ENCODE measurements at places on chromosomes 6 and 20. TPM values are rescaled to one million over a fixed set of nuclear protein-coding genes. Genes with fewer than 3 reads are reported as not detected.

Gene TIAM2
- 3.3 TPM for total RNA-seq

- no peak for DNase-seq
- no peaks in the 10 kb centered on the region for H3K36me3 ChIP-seq
- H3K27ac ChIP-seq = no peak overlapping the region
- no peaks in the 10 kb centered on the region for H3K4me1 ChIP-seq
Observed at GRCh38 chr6:97668716-97669115, 385.7 kb upstream of the MMS22L start.

DNA sequence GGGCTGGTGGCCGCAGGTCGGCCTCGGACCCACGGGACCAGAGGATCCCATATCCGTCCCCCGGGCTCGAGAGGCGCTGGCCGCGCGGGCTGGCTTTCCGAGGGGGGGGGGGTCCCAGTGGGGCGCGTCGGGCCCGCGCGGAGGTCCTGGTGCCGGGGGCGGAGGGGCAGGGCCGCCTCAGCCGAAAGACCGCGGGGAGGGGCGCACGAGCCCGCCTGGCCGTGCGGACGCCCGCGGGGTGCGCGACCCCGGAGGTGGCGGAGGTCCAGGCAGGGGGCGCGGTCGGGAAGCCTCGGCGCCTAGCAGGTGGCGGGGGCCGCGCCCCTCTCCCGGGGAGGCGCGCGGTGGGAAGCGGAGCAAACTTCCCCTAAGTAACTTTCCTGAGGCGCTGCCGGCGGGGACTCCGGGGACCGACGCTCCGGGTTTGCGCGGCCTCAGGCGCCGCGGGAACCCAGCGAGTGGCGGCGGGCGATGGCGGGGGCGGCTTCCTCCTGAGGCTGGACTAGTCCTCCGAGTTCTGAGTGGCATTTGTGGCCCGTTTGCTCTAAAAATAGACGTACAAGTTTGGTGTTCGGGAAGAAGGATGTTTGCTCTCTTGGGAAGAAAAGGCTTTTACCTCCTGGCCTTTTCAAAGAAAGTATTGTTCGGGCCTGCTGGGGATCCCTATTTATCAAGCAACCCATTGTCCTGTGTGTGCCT, 26.5 kb upstream of the BTBD3 start:
- H3K27ac ChIP-seq = peak overlapping the region; percentile 96
- no peaks in the 10 kb centered on the region for H3K27me3 ChIP-seq
- H3K36me3 ChIP-seq = no peaks in the 10 kb centered on the region

Gene BCLAF1
- total RNA-seq = 60.9 TPM

DNA sequence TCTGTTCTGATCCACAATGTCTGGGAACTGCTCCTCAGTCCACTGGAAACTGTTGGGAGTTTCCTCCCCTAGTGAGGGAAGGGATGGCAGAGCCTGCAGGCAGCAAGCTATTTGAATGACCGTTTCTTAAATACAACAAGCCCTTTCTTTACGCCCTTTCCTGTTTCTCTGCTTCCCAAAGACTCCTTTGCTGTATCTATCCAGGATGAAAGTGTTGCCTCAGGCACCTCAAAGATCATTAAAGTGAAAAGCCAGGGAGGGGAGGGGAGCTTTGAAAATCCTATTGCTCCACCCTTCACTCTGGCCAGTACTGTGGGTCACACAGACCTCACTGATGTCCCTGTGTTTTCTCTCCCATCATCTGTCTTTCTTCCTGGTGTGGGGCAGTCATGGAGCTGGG, 213.1 kb downstream of the RNF144B start:
- no peaks in the 10 kb centered on the region for H3K36me3 ChIP-seq
- H3K4me3 ChIP-seq = no peak overlapping the region
- no peaks in the 10 kb centered on the region for H3K27me3 ChIP-seq
- H3K4me1 ChIP-seq = no peaks in the 10 kb centered on the region
- H3K27ac ChIP-seq = no peak overlapping the region

- H3K27ac ChIP-seq = no peak overlapping the region
- H3K4me3 ChIP-seq = no peak overlapping the region
- no peaks in the 10 kb centered on the region for H3K27me3 ChIP-seq
- no peak for DNase-seq
Observed at GRCh38 chr6:53250176-53251032, 98.3 kb downstream of the ELOVL5 start.

- DNase-seq = no peak
- no peaks in the 10 kb centered on the region for H3K36me3 ChIP-seq
- H3K27me3 ChIP-seq = no peaks in the 10 kb centered on the region
- H3K27ac ChIP-seq = no peak overlapping the region
Observed at GRCh38 chr20:22545045-22545444, 39.3 kb downstream of the FOXA2 start.

DNA sequence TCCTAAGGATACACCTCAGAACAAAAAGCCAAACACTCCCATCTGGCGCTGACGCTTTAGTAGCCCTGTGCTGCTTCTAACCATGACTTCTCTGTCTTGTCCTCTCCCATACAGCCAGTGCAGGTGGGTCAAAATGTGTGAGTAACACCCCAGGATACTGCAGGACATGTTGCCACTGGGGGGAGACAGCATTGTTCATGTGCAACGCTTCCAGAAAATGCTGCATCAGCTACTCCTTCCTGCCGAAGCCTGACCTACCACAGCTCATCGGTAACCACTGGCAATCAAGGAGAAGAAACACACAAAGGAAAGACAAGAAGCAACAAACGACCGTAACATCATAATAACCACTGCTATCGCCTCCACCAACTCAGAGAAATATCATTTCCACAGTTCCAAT, 1.4 kb downstream of the DEFB132 start:
- H3K4me1 ChIP-seq = no peaks in the 10 kb centered on the region
- H3K27me3 ChIP-seq = no peaks in the 10 kb centered on the region
- no peak overlapping the region for H3K27ac ChIP-seq
- DNase-seq = no peak
- H3K36me3 ChIP-seq = no peaks in the 10 kb centered on the region

GRCh38 chr20:52785679-52786078, 186.5 kb upstream of the TSHZ2 start:
- no peak overlapping the region for H3K27ac ChIP-seq
- no peaks in the 10 kb centered on the region for H3K36me3 ChIP-seq
- no peak for DNase-seq
- H3K27me3 ChIP-seq = no peaks in the 10 kb centered on the region
- no peaks in the 10 kb centered on the region for H3K4me1 ChIP-seq
- no peak overlapping the region for H3K4me3 ChIP-seq

DNA sequence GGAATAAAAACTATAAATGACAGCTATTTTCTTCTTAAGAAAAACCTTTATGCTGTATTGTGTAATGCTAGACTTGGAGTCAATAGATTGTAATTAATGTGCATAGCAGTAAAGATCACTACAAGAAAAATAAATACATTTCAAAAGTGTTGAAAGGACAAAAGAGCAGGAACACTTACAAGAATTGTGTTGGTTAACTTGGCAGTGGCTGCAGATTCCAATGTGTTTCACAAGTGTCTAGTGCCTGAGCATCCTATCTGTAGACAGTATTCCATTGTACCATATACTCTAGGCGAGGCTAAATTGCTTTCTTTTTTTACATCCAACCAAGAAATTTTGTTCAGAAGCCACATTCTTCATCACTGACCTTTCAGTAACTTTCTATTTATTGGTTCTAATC, 924.1 kb downstream of the EPHA7 start:
- H3K36me3 ChIP-seq = no peaks in the 10 kb centered on the region
- H3K27ac ChIP-seq = no peak overlapping the region

GRCh38 chr20:20597966-20598365, 114.5 kb downstream of the RALGAPA2 start:
- no peak overlapping the region for H3K4me3 ChIP-seq
- no peaks in the 10 kb centered on the region for H3K36me3 ChIP-seq
- no peaks in the 10 kb centered on the region for H3K27me3 ChIP-seq
- DNase-seq = no peak

GRCh38 chr20:21291026-21291425, 12.1 kb upstream of the XRN2 start:
- no peak for DNase-seq
- no peaks in the 10 kb centered on the region for H3K36me3 ChIP-seq
- H3K4me3 ChIP-seq = no peak overlapping the region
- H3K27ac ChIP-seq = no peak overlapping the region
- no peaks in the 10 kb centered on the region for H3K4me1 ChIP-seq

Gene PTPRA
- total RNA-seq = 14.4 TPM

Gene HCK
- 3.2 TPM for total RNA-seq

GRCh38 chr6:25086500-25087091, 150.8 kb upstream of the RIPOR2 start:
- H3K27me3 ChIP-seq = no peaks in the 10 kb centered on the region
- no peak overlapping the region for H3K27ac ChIP-seq
- H3K4me1 ChIP-seq = no peaks in the 10 kb centered on the region
- H3K36me3 ChIP-seq = no peaks in the 10 kb centered on the region
- no peak for DNase-seq
- no peak overlapping the region for H3K4me3 ChIP-seq

Gene LY6G6F
- not detected for total RNA-seq

- DNase-seq = no peak
- no peak overlapping the region for H3K27ac ChIP-seq
- H3K4me3 ChIP-seq = no peak overlapping the region
- no peaks in the 10 kb centered on the region for H3K4me1 ChIP-seq
Observed at GRCh38 chr6:158309814-158310213, 2.5 kb upstream of the TULP4 start.

GRCh38 chr6:30903236-30903635, 4.8 kb upstream of the GTF2H4 start:
- no peak overlapping the region for H3K4me3 ChIP-seq
- H3K4me1 ChIP-seq = peaks cover 4% of the 10 kb centered on the region
- DNase-seq = no peak
- H3K36me3 ChIP-seq = peaks cover 15% of the 10 kb centered on the region
- no peak overlapping the region for H3K27ac ChIP-seq
- no peaks in the 10 kb centered on the region for H3K27me3 ChIP-seq

GRCh38 chr6:114537977-114538376, 195.2 kb upstream of the HS3ST5 start:
- DNase-seq = no peak
- H3K4me1 ChIP-seq = no peaks in the 10 kb centered on the region
- H3K27ac ChIP-seq = no peak overlapping the region
- H3K36me3 ChIP-seq = no peaks in the 10 kb centered on the region
- no peaks in the 10 kb centered on the region for H3K27me3 ChIP-seq

Gene SCGN
- total RNA-seq = 63.2 TPM

- no peak for DNase-seq
Observed at GRCh38 chr6:155678361-155678760, 222.7 kb upstream of the NOX3 start.

GRCh38 chr6:23414051-23414445, 712.0 kb upstream of the NRSN1 start:
- DNase-seq = no peak
- no peaks in the 10 kb centered on the region for H3K36me3 ChIP-seq
- no peaks in the 10 kb centered on the region for H3K4me1 ChIP-seq

Gene CLVS2
- 0.06 TPM for total RNA-seq

Gene OR12D3
- total RNA-seq = not detected

DNA sequence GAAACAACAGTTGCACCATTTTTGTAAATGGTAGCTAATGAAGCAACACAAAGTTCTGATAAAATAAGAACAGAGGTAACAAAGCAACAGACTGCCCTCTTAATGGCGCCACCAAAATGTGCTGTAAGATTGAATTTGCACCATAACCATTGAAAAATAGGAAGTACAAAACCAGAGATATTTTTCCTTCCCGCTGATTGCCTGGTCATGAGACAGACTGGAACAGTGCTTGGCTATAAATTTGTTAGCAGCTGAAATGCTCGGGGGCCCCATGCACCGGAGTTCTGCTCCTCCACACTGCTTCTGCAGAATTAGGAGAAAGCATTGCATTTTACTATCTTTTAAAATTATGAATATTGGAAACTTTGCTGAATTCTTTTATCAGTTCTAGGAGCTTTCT, 164.4 kb upstream of the QKI start:
- DNase-seq = no peak
- no peaks in the 10 kb centered on the region for H3K27me3 ChIP-seq
- H3K4me3 ChIP-seq = no peak overlapping the region

All from pancreas (tissue), 10 donors.